Progenitor cell of endocrine pancreas (in vitro differentiated cells): ENCODE measurements at places on chromosomes 5 and 9. TPM values are rescaled to one million over a fixed set of nuclear protein-coding genes. Genes with fewer than 3 reads are reported as not detected.

GRCh38 chr5:133409210-133409674, 203.1 kb downstream of the FSTL4 start:
- DNase-seq = no peak

DNA sequence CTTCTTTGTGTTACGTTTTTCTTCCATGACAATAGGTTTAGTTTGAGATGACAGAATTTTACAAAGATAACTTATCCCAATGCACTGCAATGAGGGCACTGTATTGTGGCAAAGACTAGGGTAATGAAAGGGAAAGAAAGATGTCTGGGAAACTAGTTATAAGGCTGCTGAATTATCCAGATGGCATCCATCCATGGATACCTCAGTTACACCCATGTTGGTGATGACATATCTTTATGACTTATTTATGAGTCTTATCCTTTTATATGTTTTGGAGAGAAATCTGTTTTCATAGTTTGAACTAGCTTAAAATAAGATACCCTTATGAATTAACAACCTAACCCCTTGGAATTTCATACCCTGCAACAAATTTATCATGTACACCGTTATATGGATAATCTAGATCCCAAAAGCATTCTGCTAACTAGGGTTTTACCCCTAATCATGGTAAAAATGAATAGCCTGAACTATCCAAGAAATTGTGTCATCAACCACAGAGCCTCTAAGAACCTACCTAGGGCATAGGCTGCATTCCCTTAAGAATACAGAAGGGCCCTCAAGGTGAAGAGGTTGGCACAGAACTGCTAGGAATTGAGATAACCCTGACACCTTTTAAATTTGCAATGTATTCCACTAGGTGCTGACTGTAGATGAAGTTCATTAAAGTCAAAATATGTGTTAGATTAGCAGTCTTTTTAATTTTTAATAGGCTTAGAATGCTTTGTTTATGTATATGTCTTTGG, 49.5 kb upstream of the RORB start:
- no peak for DNase-seq

DNA sequence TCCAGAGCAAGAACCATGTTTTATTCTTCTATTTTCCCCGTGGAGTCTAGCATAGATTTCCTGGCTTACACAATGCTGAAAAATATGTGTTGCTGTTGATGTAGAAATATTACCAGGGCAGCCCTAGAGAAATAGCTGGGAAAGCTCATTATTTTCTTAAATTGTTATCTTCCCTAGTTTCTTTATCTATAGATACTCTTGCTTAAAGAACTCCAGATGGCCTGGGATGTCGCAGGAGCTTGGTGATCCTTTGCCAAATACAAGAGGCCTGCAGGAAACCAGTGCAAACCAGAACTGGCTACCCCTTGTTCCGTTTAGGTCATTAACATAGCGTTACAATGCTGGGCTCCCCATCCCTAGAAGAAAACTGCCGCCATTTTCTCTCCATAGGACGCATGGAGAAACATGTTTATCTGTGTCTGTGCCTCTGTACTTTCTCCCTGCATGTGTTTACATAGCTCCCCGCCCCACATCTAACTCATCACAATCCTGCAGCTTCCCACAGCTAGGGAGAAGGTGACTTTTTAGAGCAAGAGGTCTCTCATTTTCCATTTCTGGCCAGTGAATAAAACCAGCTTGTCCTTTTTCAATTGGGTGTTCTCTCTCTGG, 6.4 kb downstream of the PRLR start:
- no peak for DNase-seq

GRCh38 chr9:91659529-91660495, 236.2 kb upstream of the NFIL3 start:
- no peak for DNase-seq

DNA sequence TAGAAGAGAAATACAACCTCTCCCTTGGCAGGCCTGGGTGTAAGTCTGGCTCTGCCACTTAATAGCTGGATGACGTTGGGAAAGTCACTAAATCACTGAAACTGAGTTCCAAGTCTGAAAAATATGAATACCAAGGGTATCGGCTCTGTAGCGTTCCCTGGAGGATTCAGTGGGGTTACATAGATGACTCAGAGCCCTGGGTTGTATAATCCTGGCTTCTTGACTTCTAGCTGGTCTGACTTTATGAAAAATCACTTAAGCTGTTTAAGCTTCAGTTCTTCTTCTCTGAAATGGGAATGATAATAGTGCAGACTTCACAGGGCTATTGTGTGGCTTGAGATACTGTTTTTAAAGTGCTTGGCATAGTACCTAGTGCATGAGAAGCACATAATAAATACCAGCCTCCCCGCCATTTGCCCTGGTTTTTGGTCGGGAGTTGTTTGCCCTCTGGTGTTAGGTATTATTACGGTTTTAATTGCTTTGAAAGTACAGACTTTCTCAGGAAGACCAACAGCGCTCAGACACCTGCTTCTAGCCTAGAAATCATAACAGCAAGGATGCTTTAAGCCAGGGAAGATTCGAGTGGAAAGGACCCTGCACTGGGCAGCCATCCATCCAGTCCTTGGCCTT, 43.0 kb downstream of the CYFIP2 start:
- no peak for DNase-seq

- DNase-seq = no peak
Observed at GRCh38 chr5:78308703-78309102, 14.2 kb upstream of the AP3B1 start.

GRCh38 chr5:105752801-105753200, 1917.9 kb downstream of the EFNA5 start:
- DNase-seq = no peak

- DNase-seq = no peak
Observed at GRCh38 chr9:132520612-132521011, 61.8 kb upstream of the BARHL1 start.

- DNase-seq = peak; percentile 59
Observed at GRCh38 chr9:124852829-124853531, at the start of gene WDR38. WDR38 (plus strand) TSS chr9:124853460; CDS start chr9:124853532, 72 bp downstream.

DNA sequence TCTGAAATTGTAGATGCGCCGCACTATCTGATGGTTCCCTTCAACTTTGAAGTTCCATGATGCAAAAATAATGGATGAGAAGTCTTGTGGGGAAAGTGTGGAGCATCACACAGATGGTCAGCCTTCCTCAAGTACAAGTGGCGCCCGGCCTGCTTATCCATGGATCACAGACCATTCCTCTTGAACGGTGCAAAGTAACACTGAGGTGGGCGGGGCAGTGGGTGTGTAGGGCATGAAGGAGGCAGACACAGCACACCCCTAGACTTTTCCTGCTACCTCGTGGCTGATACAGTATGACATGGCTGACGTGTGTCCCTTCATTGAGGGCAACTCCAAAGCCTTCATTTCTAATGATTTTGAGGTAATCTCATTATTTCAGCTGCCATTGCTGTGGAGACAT, 2.5 kb upstream of the GNG10 start:
- no peak for DNase-seq

- no peak for DNase-seq
Observed at GRCh38 chr5:120516805-120517204, 52.7 kb downstream of the PRR16 start.

DNA sequence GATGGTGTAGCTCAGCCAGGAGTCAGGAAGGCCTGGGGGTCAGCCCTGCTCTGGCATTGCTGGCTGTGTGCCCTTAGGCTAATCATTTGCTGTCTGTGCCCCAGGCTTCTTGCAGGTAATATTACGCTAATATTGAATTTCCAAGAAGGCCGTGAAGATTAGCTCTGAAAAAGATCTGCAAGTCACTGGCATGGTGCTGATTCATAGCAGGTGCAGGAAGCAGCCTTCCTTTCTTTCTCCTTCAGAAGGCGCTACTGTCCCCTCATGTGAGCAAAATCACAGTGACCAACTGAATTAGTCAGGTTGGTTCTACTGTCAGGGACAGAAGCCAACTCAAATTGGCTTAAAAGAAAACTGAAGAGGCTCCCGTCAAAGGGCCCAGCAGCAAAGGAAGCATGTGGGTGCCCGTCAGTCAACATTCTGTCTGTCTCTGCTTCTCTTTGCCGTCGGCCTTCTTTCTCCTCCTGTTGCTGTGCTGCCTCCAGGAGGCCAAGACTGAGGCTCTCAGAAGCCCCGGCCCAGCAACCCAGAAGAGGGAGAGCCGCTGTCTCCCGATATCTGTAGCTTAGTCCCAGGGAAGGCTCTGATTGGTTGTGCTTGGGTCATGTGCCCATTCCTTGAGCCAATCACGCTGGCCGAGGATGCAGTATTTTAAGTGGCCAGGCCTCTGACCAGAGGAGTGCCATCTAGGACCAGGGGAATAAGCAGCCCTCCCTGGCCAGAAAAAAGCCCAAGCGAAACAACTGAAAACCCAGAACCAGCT, 67.8 kb upstream of the NEURL1B start:
- DNase-seq = no peak

GRCh38 chr9:27491154-27491553, 32.9 kb upstream of the IFNK start:
- DNase-seq = no peak

DNA sequence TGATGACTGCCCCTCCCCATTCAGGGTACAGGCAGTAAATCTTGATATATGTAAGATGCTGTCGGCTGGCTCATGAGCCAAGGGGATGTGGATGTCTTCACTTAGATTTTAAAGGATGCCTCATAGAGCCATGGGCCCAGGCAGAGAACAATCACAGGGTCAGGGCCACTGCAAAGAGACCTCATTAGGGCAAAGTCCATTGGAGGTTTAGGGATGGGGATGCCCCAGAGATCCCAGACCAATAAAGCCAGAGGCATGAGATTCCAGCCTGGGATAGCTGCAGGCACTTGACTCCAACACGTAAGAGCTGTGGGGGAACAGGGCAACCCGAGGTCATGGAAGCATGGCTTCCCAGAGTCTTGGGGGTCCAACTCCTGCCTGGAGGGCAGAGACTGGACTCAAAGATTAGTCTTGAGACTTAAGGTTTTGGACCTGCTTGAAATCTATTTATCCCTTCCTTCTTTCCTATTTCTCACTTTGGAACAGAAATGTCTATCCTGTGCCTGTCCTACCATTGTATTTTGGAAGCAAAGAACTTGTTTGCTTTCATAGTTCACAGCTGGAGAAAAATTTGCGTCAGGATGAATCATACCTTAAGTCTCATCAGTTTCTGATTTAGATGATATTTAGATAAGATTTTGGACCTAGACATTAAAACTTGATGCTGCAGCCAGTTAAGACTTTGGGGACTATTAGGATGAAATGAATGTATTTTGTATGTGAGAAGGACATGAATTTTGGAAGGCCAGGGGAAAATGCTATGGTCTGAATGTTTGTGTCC, 101.3 kb upstream of the ADRA1B start:
- DNase-seq = no peak

GRCh38 chr5:54848581-54848980, 136.8 kb downstream of the ESM1 start:
- no peak for DNase-seq

The CCL28 gene
- total RNA-seq = not detected in 2 replicates

The SPINK7 gene
- not detected in 2 replicates for total RNA-seq

The PCDHGC3 gene
- 25.8 and 29.7 TPM in 2 replicates for total RNA-seq

The SH3GLB2 gene
- total RNA-seq = 182 and 183 TPM in 2 replicates

The MCC gene
- total RNA-seq = 17.9 and 18.9 TPM in 2 replicates

The IFNE gene
- 2.5 and 3.6 TPM in 2 replicates for total RNA-seq

The SAXO1 gene
- 0.22 TPM in 1 of 2 replicates, not detected in the other for total RNA-seq
